ENCODE measurements at places on chromosomes 5 and 9.
A peak's percentile ranks its signal among the peaks of the same experiment; 100 is the strongest.

DNA sequence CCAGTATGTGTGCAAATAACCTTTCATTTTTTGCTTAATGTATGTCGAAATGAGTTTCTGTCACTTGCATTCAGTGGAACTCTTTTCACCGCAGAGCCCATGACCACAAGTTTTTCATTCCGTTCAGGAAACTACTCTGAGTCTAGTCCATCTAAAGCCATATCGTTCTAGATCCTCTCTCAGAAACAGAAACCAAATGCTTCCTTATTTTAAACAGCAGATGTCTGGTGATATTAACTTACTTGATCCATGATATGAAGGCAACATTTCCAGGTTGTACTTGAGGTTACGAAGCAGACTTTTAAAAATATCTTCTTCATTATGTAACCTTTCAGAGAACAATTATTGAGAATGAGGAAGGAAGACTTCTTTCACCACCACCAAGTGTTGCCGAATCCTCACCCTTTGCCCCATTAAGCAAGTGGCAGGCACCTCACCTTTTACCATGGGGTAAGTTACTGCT, 72.4 kb upstream of the GNAQ start:
- DNase-seq: peak; percentile 87

DNA sequence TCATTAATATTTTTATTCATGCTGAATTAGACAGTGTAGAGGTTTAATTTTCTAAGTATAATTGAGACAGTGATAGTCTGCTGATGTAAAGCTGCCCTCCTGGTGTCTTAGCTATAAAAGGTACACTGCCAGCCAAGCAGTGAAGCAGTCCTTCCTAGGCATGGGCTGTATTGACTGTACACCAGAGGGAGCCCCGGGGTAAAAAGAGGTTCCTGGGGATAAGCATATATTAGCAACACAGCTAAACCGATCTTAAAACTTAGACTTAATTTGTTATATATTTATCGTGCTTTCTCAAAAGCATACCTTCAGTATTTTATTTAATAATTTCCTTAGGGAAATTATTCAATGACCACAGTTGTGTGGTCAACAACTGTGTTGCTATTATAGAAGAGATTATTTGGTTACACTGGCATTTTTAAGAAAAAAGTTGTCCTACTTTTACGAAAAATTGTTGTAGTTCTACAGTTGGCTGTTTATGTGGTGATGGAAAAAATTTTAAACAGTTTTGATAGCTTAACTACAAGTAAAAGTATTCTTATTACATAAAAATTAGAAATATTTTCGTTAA, 68.8 kb downstream of the ELL2 start:
- DNase-seq: peak; percentile 59

GRCh38 chr5:54727874-54728587, 210.5 kb downstream of the SNX18 start:
- DNase-seq: no peak

DNA sequence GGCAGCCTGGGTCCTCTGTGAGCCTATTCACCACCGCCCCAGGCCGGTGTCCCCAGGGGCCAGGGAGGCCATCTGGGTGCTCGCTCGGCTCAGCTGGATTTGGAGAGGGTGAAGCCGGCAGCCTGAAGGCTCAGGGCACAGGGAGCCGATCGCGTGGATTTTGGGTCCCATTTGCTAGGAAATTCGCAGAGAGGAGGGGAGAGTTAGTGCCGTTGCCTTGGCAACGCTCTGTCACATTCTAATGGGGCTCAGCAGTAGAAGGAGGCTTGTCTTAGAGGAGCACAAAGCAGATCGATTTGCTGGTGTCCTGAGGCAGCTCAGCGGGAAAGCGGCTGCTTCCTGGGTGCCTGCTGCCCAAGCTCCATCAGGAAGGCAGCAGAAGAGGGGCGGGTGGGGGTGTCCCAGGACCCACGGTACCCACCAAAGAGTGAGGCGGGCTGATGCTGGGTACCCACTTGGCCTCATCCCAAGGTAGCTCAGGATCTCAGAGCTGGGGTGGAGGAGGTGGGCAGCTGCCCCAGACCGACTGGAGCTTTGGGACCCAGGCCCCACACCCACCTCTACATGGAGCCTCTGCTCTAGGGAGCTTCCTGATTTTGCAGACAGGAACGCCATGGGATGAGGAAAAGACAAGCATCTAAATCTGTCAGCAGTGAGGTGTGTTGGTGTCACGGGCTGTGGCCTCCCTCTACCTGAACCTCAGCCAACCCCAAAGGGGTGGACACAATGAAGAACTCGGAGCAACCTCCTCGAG, 17.1 kb upstream of the OLFM1 start:
- DNase-seq: no peak

GRCh38 chr5:126917918-126918614, 112.3 kb downstream of the MARCHF3 start:
- no peak for DNase-seq

Measured in T-helper 2 cell (primary cell).